Stimulated activated CD4-positive, alpha-beta T cell treated with anti-CD3 and anti-CD28 coated beads, Interleukin-12 subunit alpha, Interleukin-12 subunit beta, amount 100 ng/mL, for 24 hours (primary cell): ENCODE measurements at places on chromosomes 7 and 10.

DNA sequence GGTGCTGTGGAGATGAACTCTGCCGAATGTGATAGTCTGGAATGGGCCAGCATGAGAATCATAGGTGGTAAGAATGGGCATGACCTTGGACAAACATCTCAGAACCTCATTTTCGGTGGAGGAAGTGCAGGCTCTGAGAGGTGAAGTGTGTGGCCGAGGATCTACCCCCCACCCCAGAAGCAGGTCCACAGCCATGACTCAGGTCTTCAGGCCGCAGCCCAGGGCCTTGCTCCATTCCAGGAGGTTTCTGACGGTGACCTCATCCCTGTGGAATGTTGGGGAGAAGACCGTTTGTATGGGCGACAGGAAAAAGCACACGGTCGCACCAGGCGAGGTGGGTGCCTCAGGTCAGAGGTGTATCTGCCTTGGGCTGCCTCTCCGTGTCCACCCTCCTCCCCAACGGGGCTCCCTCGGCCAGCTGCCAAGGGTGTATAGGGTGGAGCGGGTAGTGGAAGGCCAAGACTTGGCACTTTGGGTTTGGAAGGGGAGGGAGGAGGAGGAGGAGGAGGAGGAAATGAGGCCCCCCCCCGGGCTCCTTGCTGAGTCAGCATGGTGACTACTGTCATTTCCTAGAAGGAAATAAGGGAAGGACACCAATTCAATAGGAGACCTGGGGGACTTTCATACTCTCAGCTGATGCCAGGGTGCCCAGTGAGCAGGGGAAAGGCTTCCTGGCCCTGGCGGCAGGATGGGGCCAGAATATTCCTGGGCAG is 168.0 kb upstream of the RHEB start:
- DNase-seq = no peak

GRCh38 chr10:85642421-85643170 is 724.0 kb downstream of the GRID1 start:
- no peak for DNase-seq

DNA sequence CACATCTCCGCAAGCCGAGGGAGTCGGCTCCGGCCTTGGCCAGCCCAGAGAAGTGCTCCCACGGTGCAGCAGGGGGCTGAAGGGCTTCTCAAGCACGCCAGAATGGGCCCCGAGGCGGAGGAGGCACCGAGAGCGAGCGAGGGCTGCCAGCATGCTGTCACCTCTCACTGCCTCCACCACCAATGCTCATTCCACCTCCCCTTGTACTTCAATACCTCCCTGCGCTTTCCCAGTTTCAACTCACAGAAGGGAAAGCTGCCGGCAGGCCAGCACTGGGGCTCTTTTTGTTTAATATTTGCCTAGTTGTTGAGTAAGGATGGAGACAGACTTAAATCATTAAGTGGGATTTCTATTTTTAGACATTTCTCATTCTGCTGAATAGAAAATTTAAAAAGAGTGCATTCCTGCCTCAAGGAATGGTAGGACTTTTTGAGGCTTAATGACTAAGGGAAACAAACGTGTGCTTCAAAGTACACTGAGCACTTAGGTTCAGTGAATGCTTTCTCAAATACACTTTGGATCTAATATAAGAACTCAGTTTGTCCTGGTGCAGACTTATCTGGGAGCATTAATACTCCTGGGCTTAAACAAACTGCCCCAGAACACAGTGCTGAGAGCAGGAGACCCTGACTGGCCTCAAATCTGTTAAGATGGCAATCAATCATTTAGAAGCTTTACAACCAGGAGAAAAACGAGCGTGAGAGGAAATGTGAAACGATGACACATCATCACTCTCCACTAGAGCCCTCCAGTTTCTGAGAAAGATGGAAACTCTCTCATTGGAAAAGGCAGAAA is 131.2 kb downstream of the RALA start:
- DNase-seq = no peak

GRCh38 chr10:45278860-45279498 is 36.4 kb downstream of the OR13A1 start:
- DNase-seq = no peak

DNA sequence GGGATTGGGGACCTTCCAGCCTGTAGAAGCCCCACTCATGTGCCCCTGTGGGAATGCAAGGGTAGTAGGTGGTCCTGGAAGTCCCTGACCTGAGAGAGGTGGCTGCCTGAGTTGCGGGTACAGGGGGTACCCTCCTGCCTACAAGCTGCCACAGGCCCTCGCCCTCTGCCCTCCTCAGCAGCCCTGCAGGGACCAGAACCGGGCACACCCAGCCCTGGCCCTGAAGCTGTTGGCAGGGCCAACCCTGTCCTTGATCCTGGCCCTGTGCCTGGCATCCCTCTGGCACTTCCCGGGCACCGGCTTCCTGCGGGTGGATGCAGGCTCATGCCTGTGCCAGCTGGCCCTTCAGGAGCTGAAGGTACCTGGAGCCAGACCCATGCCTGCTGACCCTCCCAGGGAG is 54.9 kb upstream of the ELN start:
- DNase-seq = no peak

- no peak for DNase-seq
Observed at GRCh38 chr10:102419269-102420180, 940 bp upstream of the PSD start.

GRCh38 chr10:48768926-48769325 is 84.3 kb downstream of the WDFY4 start:
- DNase-seq = no peak

DNA sequence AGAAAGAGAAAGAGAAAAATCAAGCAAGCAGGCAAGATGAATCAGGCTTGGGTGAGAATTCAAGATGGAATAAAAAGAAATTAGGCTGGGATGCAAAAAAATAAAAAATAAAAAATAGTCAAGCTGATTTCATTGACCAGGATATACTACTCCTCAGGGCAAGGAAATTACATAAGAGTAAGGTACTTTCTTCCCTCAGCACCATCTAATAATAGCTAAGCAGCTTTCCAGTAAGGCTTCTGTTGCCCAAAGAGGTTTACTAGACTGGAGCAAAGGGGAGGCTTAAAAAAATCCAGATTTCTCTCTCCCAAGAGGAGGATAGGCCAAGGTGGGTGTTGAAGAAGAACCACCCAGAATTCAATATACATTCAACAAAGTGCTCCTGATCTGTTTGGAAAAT is 93.6 kb downstream of the NEURL1 start:
- DNase-seq = no peak

DNA sequence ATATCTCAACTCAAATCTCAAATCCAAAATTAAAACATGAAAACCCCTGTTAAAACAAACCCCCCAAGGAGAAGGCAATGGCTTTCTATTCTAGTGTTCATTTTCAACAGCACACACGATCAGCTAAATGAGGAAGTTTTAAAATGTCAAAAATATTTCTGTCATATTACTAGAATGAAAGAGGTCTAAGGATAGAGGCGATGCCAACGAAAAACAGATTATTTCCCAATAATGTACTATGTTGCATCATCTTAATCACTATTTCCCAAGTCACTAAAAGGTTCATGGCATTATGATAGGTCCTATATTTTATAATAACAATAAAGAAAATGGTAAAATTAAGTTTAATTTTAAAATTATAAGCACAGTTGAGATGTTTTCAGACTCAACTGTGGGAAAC is 10.1 kb downstream of the CNOT4 start:
- no peak for DNase-seq
